ENCODE measurements at places on chromosomes 5 and 9. TPM values are rescaled to one million over a fixed set of nuclear protein-coding genes. Genes with fewer than 3 reads are reported as not detected.

The SCGB3A2 gene
- 1.4 TPM for total RNA-seq

The DRD1 gene
- 0.17 TPM for total RNA-seq

The GDA gene
- 13.4 TPM for total RNA-seq

DNA sequence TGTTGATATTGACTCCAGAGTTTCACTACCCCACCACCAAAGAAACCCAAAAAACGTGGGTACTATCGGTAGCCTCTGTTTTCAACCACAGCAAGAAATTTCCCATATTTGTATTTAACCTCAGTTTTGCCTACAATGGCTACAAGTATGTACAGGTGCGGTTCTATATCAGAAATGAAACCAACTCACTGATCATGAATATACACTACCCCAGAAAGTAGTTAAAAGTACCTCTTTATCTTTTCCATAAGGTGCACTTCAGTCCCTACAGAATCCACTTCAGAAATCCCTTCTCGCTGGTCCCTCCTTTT is 140.6 kb upstream of the SLC12A2 start:
- DNase-seq, result no peak

DNA sequence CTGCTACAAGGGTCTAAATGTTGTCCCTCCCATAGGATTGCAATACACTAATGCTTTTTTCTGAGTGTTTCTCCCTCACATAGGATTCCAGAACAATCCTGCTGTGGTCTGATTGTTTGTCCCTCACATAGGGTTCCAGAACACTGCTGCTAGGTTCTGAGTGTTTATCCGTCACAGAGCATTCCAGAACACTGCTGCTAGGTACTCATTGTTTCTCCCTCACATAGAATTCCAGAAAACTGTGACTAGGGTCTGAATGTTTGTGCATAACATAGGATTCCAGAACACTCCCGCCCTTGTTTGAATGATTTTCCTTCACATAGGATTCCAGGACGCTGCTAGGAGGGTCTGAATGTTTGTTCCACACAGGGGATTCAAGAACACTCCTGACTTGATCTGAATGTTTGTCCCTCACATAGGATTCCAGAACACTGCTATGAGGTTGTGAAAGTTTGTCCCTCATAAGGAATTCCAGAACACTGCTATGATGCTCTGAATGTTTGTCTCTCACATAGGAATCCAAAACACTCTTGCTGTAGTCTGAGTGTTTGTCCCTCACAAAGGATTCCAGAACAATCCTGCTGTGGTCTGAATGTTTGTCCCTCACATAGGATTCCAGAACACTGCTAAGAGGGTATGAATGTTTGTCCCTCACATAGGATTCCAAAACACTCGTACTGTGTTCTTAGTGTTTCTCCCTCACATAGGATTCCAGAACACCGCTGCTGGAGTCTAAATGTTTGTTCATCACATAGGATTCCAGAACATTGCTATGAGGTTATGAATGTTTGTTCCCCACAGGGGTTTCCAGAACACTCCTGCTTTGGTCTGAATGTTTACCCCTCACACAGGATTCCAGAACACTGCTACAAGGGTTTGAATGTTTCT is 213.5 kb downstream of the FOXD4L6 start:
- no peak for DNase-seq

Measured in type B pancreatic cell (in vitro differentiated cells).